HT-29 (cell line): ENCODE measurements at places on chromosomes 11 and 22.
A peak's percentile ranks its signal among the peaks of the same experiment; 100 is the strongest.

- peak; percentile 91 for DNase-seq
Measured at GRCh38 chr11:125625225-125625629, 264 bp downstream of the CHEK1 start.

- DNase-seq, result no peak
Measured at GRCh38 chr22:29061773-29062172, at the start of gene C22orf31. TSS of gene C22orf31 (minus strand) at chr22:29061831. CDS start at chr22:29061792, 39 bp downstream.

DNA sequence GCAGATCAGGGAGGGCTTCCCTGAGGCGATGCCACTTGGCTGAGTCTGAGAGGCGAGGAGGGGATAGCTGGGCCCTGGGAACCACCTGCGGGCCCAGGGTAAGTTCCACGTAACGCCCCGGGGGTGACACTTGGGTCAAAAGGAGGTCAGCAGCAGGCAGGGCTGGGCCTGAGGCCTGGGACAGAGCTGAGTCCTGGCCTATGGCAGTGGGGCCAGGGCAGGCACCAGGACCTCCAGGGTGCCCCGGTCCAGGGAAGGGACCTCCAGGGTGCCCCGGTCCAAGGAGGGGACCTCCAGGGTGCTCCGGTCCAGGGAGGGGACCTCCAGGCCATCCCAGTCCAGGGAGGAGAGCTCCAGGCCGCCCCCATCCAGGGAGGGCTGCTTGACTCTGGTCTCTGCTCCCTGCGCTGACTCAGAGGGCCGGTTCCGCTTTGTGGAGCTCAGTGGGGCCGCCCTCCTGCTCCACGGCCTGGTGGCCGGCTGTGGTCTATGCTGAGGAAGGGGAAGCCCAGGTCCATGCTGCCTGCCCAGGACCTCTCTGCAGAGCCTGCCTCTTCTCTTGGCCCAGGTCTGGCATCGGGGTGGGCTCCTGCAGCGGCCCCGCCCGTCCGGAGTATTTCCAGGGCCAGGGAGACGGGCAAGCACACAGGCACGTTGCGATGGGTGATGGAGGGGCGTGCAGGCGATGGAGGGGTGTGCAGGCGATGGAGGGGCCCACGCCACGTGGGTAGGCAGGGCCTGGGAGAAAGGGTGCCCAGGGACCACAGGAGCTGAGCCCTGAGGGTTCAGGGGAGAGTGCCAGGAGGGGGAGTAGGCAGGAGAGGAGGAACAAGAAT is 19.5 kb upstream of the WNT7B start:
- DNase-seq, result no peak

DNA sequence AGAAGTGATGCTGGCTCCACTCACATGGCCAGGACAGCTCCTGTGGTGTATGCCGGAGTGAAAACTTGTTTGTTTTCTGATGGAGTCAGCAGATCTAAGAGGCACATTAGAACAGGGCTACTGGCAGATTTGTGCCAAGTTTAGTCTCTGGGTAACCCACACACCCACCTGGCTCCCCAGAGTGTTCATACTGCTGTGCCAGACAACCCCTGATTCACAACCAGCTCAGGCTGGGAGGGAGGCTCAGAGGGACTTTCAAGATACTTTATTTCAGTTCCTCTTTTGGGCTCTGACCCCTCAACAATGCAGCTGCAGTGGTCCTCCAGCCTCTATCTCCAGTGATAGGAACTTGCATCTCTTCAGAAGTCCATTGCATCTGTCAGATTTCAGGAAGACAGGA is 8.5 kb downstream of the NTM start:
- DNase-seq, result no peak

GRCh38 chr22:44620129-44620840 is 81.7 kb upstream of the PRR5 start:
- peak; percentile 22 for DNase-seq

DNA sequence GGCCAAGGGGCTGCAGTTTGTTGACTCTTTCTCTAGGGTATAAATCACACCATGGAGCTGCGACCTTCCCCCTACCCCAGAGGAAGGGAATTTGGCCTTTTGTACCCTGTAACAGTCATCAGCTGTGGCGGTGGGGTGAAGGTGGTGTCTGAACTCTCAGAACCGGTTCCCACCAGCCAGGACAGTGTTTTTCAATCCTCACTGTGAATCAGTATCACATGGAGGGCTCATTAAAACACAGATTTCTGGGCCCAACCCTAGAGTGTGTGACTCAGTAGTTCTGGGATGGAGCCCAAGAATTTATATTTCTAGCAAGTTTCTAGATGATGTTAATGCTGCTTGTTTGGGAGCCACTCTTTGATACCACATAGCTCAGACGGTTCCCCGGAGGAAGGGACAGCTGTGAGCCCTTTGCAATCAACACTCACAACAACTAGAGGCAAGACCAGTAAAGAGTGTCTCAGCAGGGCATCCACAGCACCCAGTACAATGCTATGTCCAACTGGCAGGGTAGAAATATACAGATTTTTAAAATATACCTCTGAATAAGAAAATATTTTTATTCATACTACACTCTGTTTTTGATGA is 43.9 kb upstream of the FAT3 start:
- DNase-seq, result no peak

- DNase-seq, result no peak
Measured at GRCh38 chr11:8209208-8209807, 40.5 kb upstream of the RIC3 start.

DNA sequence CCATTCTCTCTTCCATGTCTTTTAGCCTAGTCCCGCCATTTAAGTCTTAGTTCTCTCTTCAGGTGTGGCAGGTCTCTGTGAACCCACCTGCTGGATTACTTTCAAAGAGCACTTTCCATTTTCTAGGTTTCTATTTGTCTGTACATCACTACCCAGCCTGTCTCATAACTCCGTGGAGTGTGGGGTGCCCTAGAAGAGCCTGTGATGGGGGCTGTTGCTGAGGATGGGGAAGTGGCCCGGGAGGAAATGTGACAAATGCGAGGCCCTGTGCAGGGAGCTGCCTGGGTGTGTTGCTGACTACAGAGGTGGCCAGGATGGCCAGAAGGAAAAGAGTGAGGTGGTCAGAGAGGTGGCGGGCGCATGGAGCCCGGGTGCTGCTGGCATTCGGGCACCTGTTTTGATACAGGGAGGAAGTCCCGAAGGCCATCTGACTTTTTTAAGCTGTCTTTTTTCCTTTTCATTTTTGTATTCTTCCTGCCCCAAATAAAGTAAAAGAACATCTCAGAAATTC is 10.7 kb downstream of the DGCR8 start:
- no peak for DNase-seq

DNA sequence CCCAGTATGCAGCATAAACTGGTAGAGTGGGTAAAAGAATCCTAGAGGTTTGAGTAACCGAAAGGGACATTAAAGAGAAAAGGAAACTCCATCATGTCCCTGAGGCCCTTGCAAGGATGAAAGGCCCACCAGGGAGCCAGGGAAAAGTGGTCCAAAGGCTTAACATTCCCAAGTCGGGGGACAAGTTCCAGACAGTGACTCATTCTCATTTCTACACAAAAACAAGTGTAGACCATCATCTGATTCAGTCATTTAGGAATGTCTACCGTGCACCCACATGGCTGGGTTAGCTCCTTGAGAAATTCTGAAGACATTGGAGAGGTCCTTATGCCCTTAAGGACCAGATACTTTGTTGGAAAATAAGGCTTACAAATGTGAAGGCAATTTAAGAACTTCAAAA is 4.8 kb upstream of the NOX4 start:
- no peak for DNase-seq

DNA sequence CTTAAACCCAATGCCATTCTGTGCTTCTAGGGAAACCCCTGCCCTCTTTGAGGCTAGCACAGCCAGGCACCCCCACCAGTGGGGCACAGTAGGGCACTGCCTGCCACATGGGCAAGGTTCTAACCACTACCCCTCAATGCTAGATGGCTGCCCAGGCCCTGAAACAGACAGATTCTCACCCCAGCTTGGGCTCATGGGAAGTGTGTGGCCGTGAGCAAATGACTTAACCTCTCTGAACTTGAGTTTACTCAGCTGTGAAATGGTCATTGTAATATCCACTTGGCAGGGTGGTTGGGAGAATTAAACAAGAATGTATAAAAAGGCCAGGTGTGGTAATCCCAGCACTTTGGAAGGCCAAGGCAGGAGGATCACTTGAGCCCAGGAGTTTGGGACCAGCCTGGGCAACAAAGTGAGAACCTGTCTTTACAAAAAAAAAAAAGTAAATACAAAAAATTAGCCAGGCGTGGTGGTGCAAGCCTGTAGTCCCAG is 22.4 kb downstream of the C22orf23 start:
- DNase-seq, result no peak

DNA sequence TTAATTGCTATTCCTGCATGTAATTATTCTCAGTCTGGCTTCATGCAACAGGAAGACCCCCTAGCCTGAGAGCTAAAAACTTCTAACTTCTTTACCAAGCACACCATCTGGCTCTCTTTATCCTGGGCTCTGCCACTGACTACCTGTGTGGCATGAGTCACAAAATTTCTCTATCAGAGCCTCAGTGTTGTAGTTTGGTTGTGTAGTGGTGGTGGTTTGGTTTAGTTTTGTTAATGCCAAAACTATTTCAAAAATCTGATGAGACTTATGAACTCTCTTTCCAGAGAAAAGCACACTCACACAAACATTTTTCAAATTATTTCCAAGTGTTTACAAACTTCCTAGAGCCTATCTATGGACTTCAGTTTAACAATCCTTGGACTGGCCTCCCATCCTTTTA is 7.5 kb upstream of the IL17RA start:
- no peak for DNase-seq

DNA sequence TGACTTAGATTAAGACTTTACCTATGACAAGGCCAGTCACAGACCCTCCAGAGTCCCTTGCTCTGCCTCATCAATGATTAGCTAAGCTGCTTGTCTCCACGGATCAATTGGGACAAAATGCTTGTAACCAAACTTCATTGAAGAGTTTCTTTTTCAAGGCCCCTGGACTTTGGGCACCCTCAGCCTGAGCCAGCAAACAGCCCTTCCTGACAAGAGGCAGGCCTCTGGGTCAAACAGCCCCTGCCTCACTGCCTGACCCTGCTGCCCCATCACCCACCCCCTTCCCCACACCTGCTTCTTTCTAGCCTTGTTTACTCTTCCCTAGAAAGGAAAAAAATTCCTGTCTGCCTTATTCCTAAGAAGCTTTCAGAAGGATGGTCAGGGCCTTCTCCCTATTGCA is 26.3 kb upstream of the CDON start:
- DNase-seq, result no peak

DNA sequence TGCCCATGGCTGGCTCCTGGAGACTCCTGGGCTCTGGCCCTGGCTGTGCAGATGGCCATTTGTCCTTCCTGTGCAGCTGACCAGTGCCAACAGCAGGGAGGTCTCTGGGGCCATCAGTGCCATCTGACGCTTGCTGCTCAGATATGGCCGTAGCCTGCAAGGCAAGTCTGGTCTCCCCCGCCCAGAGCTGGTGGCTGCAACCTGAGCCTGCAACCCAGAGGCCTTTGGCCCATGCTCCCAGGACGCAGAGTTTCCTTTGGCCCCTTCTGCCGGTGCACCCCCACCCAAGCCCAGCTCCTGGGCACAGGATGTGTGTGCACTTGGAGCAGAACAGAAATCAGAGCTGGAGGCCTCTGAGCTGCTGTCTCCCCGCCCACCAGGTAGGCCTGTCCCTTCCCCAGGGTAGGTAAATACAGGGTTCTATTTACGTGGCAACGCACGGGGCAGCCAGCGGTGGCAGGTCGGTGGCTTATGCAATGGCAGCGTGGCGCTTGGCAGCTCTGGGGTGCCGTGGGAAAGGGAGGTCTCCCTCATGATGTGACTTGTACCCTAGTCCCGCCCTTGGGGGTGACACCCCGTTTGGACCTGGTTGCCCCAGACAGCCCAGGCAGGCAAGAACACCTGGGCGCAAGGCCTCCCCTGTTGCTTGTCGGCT is 21.0 kb upstream of the MYEOV start:
- DNase-seq, result no peak

DNA sequence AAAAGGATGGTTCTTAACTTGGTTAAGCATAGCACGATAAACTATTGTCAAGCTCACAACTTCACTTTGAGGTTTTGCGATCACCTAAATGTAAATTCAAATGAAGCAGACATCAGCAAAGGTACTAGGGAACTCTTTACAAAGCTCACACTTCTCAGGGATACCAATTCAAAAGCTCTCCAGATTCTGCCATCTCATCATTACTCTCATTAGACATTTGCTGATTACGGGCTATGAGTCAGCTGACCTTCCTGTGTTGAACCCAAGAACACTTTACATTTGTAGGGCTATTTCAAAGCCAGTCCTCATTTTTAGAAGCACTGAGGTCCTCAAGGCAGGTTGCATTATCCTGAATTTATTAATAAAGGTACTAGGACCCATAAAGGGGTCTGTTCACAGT is 28.4 kb upstream of the IZUMO1R start:
- no peak for DNase-seq

DNA sequence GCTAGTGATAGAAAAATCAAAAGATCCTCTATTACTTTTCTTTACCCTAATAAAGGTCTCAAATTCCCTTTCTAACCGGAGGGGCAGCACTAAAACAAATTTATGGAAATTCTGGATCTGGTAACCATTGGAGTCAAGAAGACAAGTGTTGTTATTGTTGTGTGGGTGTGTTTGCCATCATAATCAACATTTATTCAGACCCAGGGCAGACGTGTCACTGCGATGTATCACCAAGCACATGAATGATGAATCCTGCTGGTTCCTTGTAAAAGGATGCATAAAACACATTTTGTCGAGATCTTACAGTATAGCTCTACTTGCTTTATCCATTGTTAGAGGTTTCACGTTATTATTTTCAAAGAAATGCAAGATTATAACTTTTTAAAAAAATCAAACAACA is 12.1 kb upstream of the FJX1 start:
- DNase-seq, result no peak
